ENCODE measurements at places on chromosomes 2 and 18. TPM values are rescaled to one million over a fixed set of nuclear protein-coding genes. Genes with fewer than 3 reads are reported as not detected.

Gene ROCK2
- 50.5 TPM for total RNA-seq

DNA sequence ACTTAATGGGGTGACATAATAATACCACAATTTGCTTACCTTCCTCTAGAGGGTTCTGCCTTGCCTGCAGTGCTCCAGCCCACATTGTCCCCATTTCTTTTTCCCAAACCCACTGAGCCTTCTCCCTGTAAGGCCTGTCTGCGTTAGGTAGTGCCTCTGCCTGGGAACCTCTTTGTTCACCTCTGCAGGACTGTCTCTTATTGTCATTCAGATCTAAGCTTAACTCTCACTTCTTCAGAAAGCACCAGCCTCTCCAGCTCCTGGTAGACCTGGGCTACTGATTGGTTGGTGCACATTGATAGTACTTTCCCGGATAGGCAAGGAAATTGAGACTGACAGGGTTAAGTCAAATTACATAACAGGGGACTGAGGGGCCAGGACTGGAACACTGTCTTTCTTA, 49.1 kb downstream of the CCDC85A start:
- DNase-seq: no peak

DNA sequence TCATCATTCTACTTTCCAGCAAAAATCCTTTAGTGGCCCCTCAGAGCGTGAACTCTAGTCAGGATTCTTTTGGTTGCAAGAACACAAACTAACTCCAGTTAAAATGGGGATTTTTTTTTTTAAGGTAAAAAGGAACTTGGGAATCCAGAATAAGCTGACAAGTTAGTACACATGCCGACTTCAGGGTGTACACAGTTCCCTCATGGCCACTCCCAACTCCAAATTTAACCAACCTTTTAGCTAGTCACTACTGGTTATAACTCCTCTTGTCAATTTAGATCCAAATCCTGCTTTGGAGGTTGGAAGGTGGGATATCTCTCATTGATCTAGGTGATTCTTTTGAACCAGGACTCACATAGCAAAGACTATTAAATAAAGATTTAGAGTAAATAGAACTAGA, 5.0 kb upstream of the PGAP1 start:
- no peak for DNase-seq

DNA sequence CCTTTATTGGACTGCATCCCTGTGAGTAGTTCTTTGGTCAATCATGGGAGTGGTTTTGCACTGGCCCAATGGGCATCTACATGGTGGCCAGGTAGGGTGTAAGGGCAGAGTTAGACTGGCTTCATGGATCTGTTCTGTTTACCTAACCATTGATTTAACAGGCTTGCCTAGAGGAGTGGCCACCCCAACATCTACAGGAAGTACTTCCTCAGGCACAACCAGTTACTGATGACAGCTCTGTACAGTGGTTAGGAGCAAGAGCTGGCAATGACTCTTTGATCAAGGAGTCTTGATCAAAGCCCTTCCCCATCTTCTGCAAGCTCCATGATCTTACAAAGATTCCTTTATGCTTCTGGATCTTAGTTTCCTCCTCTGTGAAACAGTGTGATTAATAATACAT, 140.9 kb upstream of the CYP1B1 start:
- DNase-seq: no peak

DNA sequence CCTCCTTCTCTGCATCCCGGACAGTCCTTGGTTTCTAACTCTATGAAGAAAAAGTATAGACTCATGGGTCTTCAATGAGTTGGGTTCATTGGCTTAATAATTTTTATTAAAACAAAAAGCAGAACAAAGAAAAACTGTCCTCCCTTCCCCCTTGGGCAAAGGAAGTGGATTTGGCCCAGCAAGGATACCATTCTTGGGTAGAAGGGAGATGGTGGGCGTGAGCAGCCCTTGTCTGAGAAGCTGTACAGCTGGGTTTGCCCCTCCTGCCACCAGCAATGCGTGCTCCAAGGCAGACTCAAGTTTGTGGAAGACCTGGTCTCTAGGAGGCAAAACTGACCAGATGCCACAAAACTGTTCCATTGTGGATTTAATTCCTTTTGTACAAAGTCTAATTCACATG, 12.7 kb downstream of the PCARE start:
- no peak for DNase-seq

DNA sequence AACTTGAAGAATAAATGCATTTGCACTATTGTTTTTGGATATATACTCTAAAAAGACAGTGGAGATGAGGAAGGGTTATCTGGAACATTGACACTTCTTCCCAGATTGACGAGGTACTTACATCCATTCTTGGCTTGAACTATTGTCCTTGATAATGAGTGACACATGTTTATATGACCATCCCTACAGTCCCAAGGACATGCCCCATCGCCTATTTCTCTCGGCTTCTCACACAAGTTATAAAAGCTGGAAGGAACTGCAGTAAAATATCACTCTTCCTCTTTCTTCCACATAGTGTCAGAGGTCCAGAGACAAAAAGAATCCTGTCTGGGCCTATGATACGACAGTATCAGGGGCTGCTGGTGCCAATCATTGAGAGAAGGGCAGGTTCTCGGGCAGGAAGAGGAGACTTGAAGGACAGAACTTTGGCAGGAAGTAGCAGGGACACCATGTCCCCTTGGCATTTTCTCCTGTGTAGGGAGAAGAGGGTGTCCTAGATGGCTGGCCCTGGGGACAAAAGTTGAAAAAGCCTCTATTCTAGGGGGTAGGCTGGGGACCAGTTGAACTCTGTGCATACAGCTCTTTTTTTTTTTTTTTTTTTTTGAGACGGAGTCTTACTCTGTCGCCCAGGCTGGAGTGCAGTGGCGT, 5.8 kb upstream of the CABLES1 start:
- no peak for DNase-seq

- no peak for DNase-seq
Measured at GRCh38 chr2:127058954-127059252, 48.1 kb downstream of the BIN1 start.

Data from frontal cortex (tissue), 4 donors.